GM20000 (cell line): ENCODE measurements at places on chromosomes 5 and 9.

GRCh38 chr9:84325347-84325973, 15.1 kb downstream of the SLC28A3 start:
- DNase-seq = no peak

- no peak for DNase-seq
These were observed 16.0 kb downstream of the TMEM174 start for GRCh38 chr5:73188764-73189531.

DNA sequence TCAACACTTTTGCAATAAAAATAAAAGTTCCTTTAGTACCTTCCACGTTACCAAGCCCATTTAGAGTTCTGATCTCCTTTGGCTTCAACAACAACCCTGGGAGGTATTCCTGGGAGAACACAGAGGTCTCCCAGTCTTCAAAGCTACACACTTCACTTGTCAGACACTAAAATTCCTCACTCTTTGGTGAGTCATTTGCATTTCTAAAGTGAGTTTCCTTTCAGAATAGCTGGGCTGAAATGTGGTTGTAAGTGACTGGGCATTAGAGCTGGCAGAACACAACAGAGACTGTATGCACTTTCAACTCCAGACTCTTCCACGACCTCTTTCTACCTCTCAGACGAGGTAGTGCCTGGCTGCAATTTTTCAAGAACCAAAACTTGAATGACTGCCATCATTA, 11.5 kb upstream of the F2RL1 start:
- no peak for DNase-seq

DNA sequence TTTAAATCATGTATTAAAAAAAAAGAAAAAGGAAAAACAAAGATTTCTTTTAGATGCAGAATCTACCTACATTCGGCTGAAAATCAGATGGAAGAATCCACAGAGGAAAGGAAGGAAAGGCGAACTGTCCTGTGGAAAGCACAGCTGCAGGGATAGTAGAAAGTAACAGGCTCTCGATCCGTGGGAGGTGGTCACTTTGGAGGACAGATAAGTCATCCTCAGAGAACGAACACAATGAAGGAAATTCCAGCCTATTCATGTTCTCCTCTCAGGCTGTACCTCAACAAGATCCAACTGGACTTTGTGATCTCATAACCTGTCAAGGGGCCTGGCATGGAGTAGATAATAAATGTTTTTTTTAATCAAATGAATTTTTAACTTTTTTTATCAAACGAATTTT, 72.8 kb downstream of the NR6A1 start:
- no peak for DNase-seq

DNA sequence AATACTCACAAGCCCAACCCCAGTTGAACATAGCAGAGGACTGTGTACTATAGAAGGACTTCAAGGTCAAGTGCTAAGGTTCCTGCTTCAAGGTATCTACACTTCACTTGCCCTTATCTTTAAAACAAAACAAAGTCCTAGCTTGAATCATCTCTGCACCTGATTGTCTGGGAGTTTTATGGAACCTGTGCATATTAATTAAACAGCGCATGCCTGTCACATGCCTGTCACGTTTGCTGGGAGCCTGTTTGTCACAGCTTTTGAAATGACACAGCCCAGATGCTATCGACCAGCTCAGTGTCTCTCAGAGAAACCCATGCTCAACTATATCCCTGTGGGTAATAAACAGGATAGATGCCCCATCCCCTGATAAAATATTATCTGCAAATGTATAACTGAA, 476.0 kb downstream of the ZSWIM6 start:
- no peak for DNase-seq

DNA sequence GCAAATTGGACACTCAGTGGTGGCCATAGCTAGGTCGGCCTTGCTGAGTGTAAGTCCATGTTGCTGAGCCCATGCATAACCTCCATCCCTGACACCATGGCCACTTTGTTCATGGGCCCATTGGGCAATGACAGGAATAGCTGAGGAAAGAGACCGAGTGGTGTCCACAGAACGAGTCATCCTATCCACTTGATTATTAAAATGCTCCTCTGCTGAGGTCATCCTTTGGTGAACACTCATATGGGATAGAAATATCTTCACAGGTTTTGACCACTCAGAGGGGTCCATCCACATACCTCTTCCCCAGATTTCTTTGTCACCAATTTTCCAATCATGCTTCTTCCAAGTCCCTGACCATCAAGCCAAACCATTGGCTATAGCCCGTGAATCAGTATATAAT, 63.6 kb downstream of the PPIC start:
- DNase-seq = no peak

DNA sequence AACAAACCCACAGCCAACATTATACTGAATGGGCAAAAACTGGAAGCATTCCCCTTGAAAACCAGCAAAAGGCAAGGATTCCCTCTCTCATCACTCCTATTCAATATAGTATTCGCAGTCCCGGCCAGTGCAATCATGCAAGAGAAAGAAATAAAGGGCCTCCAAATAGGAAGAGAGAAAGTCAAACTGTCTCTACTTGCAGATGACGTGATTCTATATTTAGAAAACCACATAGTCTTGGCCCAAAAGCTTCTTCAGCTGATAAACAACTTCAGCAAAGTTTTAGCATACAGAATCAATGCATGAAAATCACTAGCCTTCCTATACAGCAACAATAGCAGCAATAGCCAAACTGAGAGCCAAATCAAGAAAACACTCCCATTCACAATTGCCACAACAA, 333.7 kb upstream of the EDIL3 start:
- no peak for DNase-seq

GRCh38 chr5:146248561-146248960, 45.2 kb downstream of the RBM27 start:
- DNase-seq = no peak
